ENCODE measurements at places on chromosomes 5 and 9.
A peak's percentile ranks its signal among the peaks of the same experiment; 100 is the strongest.

- DNase-seq, result peak; percentile 29
These were observed 727 bp upstream of the ADRB2 start for GRCh38 chr5:148825716-148826052.

GRCh38 chr5:75648712-75649111 is 37.5 kb downstream of the ANKDD1B start:
- no peak for DNase-seq

DNA sequence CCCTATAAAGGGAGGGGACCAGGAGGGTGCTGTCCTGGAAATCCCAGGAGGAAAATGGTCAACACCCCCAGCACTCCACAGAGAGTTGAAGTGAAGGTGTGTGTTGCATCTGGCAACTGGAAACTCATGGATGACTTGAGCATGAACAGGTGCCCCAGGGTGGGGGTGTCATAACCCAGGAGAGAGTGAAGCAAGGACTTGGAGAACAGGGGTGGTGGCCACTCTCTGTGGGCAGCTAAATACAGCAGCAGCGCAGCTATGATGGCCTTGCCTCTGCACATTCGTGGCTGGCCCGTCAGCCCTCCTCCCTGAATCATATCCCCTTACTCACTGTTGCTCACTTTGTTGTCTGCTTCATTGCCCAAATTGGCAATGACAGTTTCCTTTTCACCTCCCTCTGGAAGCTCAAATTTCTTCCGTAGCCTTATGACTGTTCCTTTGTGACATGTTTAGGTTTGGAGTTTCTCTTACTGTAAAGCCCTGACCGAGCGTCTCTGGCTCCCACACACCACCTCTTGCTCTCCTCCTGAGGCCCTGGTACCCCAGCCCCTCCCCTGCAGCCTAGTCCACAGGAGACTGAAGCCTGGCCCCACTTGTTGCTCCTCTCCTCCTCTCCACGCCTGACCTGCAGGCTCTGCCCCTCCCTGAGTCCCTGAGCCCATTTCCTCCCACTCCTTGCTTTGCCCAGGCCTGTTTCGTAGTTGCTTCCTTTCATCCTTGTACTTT is 185.8 kb downstream of the CD180 start:
- DNase-seq, result no peak

GRCh38 chr9:94806307-94806893 is 79.9 kb downstream of the AOPEP start:
- no peak for DNase-seq

GRCh38 chr5:96823900-96824380 is 16.2 kb upstream of the ERAP1 start:
- no peak for DNase-seq

GRCh38 chr5:155878991-155879575 is 447.9 kb upstream of the SGCD start:
- no peak for DNase-seq

DNA sequence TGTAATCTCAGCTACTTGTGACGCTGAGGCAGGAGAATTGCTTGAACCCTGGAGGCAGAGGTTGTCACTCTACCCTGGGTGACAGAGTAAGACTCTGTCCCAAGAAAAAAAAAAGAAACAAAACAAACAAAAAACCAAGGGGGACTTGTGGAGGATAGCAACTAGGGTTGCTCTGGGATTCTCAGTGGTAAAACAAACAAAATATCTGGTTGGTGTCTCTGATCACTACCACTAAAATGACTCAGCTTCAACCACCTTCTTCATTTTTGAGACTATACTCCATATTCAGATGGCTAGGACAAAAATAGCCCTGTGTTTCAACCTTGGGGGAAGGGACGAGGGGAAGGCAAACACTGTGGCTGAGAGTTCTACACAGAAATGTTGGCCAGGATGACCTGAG is 110.3 kb downstream of the ARRDC3 start:
- no peak for DNase-seq

- no peak for DNase-seq
These were observed 31.2 kb downstream of the SEMA4D start for GRCh38 chr9:89466451-89467277.

DNA sequence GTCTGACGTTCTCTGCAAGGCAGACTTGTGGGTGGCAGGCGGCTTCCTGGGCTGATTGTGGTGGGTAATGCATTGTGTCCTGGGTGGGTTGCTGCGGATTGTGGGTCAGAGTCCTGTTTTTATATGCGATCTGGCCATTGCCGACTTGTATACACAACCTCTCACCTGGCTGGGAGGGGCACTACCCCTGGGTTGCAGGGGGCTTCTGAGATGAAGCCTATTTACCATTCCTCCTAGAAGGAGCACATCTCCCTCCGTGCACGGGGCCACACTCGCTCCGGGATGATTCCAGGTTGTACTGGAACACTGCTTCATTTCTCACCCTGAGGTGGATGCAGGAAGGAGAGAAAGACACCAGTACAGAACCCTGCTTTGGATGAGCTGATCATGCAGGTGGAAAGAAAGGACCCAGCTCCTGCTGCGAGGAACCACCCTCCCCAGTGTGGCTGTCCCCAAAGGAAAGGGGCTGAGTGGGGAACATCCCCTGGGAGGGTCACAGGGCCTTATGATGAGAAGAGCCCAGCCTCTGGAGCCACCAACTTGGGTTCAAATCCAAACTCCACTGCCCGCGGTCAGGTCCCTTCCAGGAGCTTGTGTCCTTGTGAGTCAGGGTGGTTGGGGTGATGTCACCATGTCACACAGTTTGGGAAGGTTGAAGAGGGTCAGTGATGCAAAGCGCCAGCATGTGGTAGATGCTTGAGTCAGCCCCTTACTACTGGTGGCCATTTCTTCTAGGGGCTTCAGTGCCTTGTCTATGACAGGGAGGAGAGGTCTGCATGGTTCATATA is 151.8 kb upstream of the COL5A1 start:
- DNase-seq, result no peak

GRCh38 chr5:89343666-89344065 is 460.7 kb upstream of the MEF2C start:
- no peak for DNase-seq

DNA sequence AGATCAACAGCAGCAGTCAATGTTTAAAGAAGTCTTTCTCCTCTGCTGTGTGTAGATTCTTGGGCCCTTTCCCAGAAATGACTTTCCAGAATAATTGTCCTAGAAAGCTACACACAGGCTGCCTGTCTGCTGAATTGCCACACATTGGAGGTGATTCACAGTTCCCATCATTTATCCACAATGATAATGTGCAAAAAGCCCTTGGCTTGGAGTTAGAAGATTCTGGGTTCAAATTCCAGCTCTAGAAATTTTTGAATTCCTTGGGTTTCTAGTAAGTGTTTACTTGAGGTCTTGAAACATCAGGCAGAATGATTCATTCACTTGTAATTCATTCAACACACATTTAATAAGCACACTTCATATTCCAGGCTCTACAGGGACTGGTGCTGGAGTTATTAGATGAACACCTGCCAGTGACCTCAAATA is 28.6 kb upstream of the EPB41L4B start:
- no peak for DNase-seq

GRCh38 chr9:81390792-81391456 is 298.4 kb downstream of the TLE1 start:
- DNase-seq, result peak; percentile 42

- no peak for DNase-seq
These were observed 220.1 kb downstream of the FAM114A2 start for GRCh38 chr5:153818626-153819025.

- no peak for DNase-seq
These were observed 139.7 kb upstream of the PLCXD3 start for GRCh38 chr5:41650131-41650530.

DNA sequence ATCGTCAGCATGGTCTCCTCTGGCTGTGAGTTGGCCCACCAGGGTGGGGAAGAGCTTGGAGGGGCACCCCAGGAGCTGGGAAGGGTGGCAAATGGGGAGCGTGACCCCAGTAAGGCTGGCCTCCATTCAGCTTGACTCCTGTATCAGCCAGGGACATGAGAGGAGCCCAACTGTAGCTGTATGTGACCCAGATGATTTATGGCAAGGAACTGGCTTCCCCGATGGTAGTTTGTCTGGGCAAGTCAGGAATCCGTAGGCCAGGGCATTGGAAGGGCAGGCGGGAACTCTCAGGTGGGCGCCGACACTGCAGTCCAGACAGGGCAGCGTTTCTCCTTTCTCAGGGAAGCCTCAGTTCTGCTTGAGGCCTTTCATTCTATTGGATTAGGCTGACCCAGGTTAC is 2.3 kb downstream of the SLC34A1 start:
- DNase-seq, result no peak

GRCh38 chr9:137113385-137114159 is 961 bp downstream of the DPP7 start:
- DNase-seq, result no peak

- no peak for DNase-seq
These were observed 273.1 kb upstream of the DAB2 start for GRCh38 chr5:39697881-39698280.

- no peak for DNase-seq
These were observed 608.4 kb downstream of the TLE1 start for GRCh38 chr9:81080900-81081299.

DNA sequence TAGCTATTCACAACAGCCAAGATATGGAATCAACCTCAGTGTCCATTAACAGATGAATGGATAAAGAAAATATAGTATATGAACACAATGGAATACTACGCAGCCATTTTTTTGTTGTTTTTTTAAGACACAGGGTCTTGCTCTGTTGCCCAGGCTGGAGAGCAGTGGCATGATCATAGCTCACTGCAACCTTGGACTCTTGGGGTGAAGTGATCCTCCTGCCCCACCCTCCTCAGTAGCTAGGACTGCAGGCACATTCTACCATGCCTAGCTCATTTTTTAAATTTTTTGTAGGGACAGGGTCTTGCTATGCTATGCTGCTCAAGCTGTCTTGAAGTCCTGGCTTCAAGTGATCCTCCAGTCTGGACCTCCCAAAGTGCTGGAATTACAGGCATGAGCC is 38.5 kb downstream of the CERT1 start:
- no peak for DNase-seq

DNA sequence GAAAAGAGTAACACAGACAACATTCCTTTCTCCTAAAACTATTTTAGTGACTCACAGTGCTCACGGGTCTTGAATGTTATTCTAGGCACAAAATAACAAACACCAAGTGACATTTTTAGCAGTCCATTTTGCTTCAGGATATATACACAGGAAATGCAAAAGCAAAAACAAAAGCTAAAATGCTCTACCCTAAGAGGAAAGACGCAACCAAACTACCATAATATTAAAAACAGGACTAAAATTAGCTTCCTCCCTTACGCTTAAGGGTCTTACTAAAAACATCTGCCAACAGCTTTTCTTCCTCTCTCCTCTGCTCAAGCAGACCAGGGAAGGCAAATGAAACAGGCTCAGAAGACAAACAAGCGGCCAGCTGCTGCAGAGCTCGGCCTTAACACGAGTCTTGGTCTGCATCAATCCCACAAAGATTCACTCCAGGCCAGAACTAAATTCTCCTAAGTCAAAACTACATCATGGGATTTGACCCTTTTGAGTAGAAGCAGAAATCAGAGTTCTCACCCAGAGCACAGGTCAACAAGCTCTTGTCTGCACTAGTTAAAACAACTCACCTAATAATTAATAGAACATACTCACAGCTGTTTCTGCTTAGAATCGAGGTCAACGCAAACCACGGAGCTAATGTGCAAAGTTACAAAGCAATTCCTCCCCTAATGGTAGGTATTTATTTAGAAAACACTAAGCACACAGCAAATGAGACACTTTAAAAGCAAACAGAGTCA is 62.3 kb downstream of the RAPGEF1 start:
- DNase-seq, result peak; percentile 56

GRCh38 chr5:171367424-171368370 is 20.0 kb upstream of the NPM1 start:
- DNase-seq, result no peak

- DNase-seq, result no peak
These were observed 89.6 kb downstream of the TAF11L14 start for GRCh38 chr5:17723876-17724275.

DNA sequence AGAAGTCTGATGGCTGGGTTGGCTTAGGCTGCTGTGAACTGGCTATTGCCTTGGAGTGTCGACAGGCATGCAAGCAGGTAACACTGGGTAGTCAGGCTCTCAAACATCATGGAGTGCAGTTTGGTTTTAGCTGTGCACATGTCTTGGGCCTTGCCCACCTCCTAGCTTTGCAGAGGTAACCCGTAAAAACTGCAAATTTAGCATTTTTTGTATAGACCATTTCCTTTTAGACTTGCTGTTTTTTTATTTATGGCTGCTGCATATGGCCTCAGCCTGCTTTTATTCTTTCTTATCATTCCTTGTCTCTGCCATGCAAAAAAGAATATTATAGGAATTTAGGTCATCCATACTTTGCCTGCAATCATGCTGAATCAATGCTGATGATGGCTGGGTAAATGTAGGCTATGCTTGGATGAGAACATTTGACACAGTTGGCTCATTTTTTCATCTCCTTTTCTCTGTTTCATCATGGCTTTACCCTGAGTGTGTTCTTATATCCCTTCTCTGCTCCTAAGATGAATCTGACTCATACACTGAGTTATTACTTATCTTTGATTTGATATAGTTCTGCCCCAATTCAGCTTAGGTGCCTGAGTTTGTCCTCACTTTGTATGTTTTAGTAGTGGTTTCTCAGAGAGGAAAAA is 27.2 kb downstream of the RECK start:
- no peak for DNase-seq

- peak; percentile 50 for DNase-seq
These were observed 15.5 kb upstream of the SLC36A3 start for GRCh38 chr5:151318850-151319732.

GRCh38 chr9:121434969-121435368 is 64.7 kb downstream of the GGTA1 start:
- DNase-seq, result no peak

GRCh38 chr9:126613651-126614050 is at the start of gene LMX1B:
Gene LMX1B (plus strand): TSS chr9:126613928. CDS start chr9:126614450, 522 bp downstream.
- peak; percentile 50 for DNase-seq

GRCh38 chr9:117703537-117703936 is 666 bp upstream of the TLR4 start:
- no peak for DNase-seq

- DNase-seq, result no peak
These were observed 146.1 kb downstream of the TMEM167A start for GRCh38 chr5:82931110-82931509.

- DNase-seq, result no peak
These were observed 735.8 kb upstream of the WWC1 start for GRCh38 chr5:167555565-167556166.

DNA sequence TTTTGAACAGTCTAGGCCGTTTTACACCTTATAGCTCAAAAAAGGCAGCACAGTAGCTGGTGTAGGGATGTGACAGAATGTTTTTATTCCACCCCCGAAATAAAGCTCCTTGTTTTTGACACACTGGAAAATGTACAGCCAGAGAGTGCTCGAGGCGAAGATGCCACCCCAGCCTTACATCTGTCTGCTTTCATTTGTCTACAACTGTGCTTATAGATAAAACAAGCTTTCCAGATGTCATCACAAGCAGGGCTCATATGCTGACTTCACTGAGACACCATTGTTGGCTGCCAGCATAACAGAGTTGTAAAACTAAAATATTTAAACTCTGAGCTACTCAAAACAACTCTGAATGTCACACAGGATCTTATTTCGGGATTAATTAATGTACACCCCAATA is 386.3 kb downstream of the BNC2 start:
- no peak for DNase-seq

- DNase-seq, result no peak
These were observed 244.8 kb downstream of the GLIS3 start for GRCh38 chr9:4055032-4055431.

- DNase-seq, result no peak
These were observed 118.9 kb upstream of the NFIB start for GRCh38 chr9:14432666-14433350.

GRCh38 chr9:19281801-19282200 is 51.3 kb downstream of the DENND4C start:
- DNase-seq, result no peak

GRCh38 chr5:71907001-71907588 is 188.0 kb downstream of the CARTPT start:
- no peak for DNase-seq

Data from ELF-1 (cell line).